ENCODE measurements at places on chromosomes 7 and 10.
A peak's percentile ranks its signal among the peaks of the same experiment; 100 is the strongest.

DNA sequence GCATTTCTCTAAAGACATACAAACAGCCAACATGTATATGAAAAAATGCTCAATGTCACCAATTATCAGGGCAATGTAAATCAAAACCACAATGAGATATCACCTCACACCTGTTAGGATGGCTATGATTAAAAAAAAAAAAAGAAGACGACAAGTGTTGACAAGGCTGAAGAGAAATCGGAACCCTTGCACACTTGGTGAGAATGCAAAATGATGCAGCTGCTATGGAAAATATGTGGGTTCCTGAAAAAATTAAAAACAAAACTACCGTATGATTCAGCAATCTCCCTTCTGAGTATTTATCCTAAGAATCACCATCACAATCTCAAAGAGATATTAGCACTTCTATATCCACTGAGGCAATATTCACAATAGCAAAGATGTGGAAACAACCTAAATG is 11.3 kb downstream of the LMBR1 start:
- no peak for DNase-seq

DNA sequence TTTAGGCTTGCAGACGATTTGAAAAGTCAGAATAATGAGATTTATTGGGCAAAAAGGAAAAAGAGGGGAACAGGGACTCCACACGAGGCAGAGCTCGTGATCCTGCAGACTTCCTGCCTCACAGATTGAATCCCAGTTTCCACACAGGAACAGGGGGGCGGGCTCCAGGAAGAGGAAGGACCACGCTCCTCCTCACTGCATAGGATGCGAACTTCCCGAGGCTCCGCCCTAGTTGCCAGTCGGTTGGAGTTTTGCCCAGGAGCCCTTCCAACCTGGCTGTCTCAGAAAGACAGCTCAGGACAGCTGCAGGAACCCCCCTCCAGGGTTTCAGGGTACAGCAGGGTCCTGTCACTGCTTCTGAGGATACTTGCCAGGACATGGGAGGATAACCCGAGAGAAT is 488.3 kb upstream of the ADARB2 start:
- no peak for DNase-seq

DNA sequence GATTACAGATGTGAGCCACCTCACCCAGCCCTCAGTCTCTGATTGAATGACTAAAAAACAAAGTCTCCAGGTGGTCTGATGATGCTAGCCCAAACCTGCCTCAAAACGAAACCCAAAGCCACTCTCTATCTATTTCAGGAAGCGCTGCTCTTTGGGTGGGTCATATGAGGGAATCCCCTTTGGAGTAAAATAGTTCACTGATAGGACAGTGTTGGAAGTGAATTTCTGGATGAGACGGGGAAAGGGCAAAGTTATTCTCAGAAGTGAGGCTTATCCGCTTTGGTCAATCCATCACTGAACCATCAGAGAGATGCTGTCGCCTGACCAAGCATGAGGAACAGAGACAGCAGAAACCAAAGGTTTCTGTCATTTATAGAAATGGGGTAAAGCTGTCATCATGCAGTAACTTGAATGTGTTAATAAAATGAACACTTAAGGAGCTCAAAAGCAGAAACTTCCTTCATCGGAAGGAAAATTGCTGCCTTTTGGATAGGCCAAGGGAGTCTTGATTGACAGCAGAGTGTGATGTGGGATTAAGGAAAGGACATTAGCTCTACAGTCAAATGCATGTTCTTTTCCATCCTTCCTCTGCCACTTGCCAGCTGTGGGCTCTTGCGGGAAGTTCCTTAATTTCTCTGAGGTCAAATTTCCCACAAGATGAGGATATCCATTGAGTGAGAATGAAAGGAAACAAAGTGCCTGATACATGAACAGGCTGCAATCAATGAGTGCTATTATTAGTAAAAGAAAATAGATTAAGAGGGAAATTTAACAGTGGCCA is 64.9 kb upstream of the C1QL3 start:
- no peak for DNase-seq

- DNase-seq, result peak; percentile 17
These were observed 49.9 kb upstream of the SH2B2 start for GRCh38 chr7:102236592-102237287.

GRCh38 chr10:12838995-12839927 is 162.3 kb downstream of the CCDC3 start:
- no peak for DNase-seq

- DNase-seq, result peak; percentile 64
These were observed 75.7 kb upstream of the EFCAB10 start for GRCh38 chr7:105656922-105657521.

DNA sequence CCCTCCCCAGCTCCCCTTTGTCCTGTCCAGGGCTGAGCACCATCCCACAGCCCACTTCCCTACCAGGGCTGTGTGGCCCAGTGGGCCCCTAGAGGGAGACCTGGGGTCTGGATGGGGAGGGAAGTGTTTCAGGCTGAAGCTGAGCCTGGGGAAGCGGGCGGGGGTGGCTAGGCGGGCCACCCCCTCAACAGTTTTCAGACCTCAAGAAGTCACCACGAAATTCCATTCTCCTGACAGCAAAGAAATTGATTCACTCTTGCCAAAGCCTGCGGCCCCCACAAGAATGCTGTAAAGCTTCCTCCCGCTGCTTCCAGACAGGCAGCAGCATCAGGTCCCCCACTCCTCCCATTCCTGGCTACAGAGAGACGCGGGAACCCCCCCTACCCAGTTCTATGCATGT is 2.5 kb upstream of the LFNG start:
- DNase-seq, result no peak

DNA sequence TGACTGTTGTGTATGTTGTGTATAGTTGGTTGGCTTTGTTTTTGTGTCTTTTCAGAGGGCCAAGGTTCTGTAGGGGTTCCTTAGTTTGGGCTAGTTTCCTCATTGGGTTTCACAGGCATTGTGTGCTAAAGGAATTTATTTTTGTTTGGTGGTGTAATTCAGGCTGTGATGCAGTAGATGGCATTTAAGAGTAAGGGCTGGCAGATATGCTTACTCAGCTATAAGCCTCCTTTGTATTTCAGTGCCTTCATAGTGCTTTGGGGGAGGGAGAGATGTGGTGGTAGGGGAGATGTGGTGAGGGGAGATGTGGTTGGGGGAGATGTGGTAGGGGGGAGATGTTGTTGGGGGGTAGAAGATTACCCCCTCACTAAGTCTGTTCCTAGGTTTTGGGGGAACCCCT is 91.7 kb downstream of the SLC25A40 start:
- DNase-seq, result no peak

DNA sequence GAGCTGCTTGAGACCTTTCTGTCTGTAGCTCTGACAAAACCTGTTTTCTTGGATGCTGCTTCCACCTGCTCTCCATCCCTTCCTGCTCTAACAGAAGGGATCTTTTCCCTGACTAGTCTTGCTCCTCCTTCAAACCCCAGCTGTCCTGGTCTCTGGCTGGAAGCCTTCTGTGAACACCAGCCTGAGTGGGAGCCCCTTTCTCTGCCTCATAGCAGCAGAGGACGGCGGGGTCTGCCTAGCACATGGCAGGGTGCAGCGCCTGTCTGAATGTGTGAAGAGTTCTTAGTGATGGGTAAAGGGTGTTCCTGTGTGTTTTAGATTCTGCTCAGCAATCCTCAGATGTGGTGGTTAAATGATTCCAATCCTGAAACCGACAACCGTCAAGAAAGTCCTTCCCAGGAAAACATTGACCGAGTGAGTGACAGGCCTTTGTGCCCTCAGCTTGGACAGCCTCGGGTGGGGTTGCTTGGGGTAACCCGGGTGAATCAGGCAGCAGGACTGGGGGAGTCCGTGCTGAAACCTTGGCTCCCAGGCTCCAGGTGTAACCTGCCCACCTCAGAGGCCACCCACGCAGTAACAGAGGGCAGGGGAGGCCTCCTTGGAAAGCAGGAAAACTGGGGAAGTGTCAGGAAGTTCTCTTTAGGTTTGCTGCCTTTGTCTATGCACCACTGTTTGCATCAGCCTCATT is 34.1 kb downstream of the NUB1 start:
- DNase-seq, result no peak

DNA sequence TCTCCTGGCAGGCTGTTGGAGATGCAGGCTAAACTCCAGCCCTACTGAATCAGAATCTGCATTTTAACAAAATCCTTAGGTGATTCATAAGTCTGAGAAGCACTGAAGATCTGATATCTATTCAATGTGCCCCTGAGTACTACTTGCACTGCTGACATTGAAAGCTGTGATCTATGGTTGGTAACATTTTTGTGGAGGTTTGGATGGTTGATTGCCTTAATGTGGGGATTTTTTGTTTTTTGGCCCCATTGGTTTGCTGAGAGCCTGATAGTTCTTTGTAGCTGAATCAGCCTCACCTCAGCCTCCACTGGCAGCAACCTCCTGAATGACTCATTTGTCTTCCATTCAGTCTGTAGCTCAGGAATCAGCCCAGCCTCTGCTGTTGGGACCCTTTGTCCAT is 14.7 kb upstream of the LRRN3 start:
- DNase-seq, result no peak

GRCh38 chr7:47678641-47679380 is 96.9 kb upstream of the TNS3 start:
- DNase-seq, result no peak
